Activated CD4-positive, alpha-beta memory T cell treated with anti-CD3 and anti-CD28 coated beads for 36 hours (primary cell): ENCODE measurements at places on chromosomes 3 and 15. TPM values are rescaled to one million over a fixed set of nuclear protein-coding genes. Genes with fewer than 3 reads are reported as not detected.

The CRTC3 gene
- total RNA-seq, result 34.7 TPM

The UPK1B gene
- total RNA-seq, result not detected

The FAM227B gene
- total RNA-seq, result 2.8 TPM

The TEX9 gene
- total RNA-seq, result 1.3 TPM

The IL12A gene
- not detected for total RNA-seq

The PATL2 gene
- total RNA-seq, result 17.2 TPM

The GOLGA8S gene
- not detected for total RNA-seq

The ARNT2 gene
- 0.10 TPM for total RNA-seq

The TMEM202 gene
- not detected for total RNA-seq

The SPATA12 gene
- total RNA-seq, result not detected

The EIF4E3 gene
- 36.7 TPM for total RNA-seq

The FBXO40 gene
- not detected for total RNA-seq

The CLDN18 gene
- not detected for total RNA-seq

The ANKUB1 gene
- not detected for total RNA-seq

The RBPMS2 gene
- not detected for total RNA-seq

The SLC35G2 gene
- total RNA-seq, result 2.1 TPM

The TAGLN3 gene
- total RNA-seq, result 0.85 TPM

The CCDC32 gene
- 28.6 TPM for total RNA-seq

The CHRNA7 gene
- not detected for total RNA-seq

The GRAMD2A gene
- total RNA-seq, result not detected

The SLC2A2 gene
- total RNA-seq, result not detected

The KLHL40 gene
- total RNA-seq, result not detected

The ISL2 gene
- 0.15 TPM for total RNA-seq

The MST1R gene
- total RNA-seq, result 0.39 TPM

The KNL1 gene
- total RNA-seq, result 32.8 TPM

The PRTG gene
- not detected for total RNA-seq

The TMEM115 gene
- total RNA-seq, result 16.0 TPM

The BNC1 gene
- total RNA-seq, result not detected

The DPPA2 gene
- total RNA-seq, result not detected

The ZWILCH gene
- 29.6 TPM for total RNA-seq

The TMCC1 gene
- total RNA-seq, result 20.6 TPM

The TMEM62 gene
- 11.3 TPM for total RNA-seq

The ARPIN gene
- total RNA-seq, result 0.05 TPM

The DZIP1L gene
- not detected for total RNA-seq

The NANOGP8 gene
- not detected for total RNA-seq

The PARP16 gene
- 12.3 TPM for total RNA-seq

The U2SURP gene
- total RNA-seq, result 178 TPM

The PYGO1 gene
- total RNA-seq, result not detected

The EEF1AKMT4 gene
- total RNA-seq, result 3.5 TPM

The NXPE3 gene
- 19.8 TPM for total RNA-seq

The SNX33 gene
- total RNA-seq, result 3.2 TPM

The RASGRP1 gene
- total RNA-seq, result 174 TPM

The GOLGA8T gene
- total RNA-seq, result not detected

The TMF1 gene
- 37.1 TPM for total RNA-seq

The IGF1R gene
- total RNA-seq, result 13.2 TPM

The SGO1 gene
- 37.8 TPM for total RNA-seq

The SCN11A gene
- total RNA-seq, result 0.02 TPM

The APBA2 gene
- total RNA-seq, result 6.4 TPM

The NPTN gene
- total RNA-seq, result 49.8 TPM

The LRTM1 gene
- not detected for total RNA-seq

The SAMMSON gene
- not detected for total RNA-seq

The SLC6A1 gene
- not detected for total RNA-seq
